ENCODE measurements at places on chromosomes 13 and 19. TPM values are rescaled to one million over a fixed set of nuclear protein-coding genes. Genes with fewer than 3 reads are reported as not detected.

KISS1R gene
- total RNA-seq = not detected

FAM83E gene
- 1.7 TPM for total RNA-seq

MAU2 gene
- total RNA-seq = 36.8 TPM

BIVM gene
- total RNA-seq = 18.7 TPM

ZNF761 gene
- total RNA-seq = 10.3 TPM

CEACAM21 gene
- 2.4 TPM for total RNA-seq

ZNF98 gene
- not detected for total RNA-seq

ZNF888 gene
- 7.9 TPM for total RNA-seq

FSD1 gene
- total RNA-seq = 15.0 TPM

OVOL3 gene
- not detected for total RNA-seq

MVB12A gene
- total RNA-seq = 41.0 TPM

MBD3L2 gene
- total RNA-seq = 0.57 TPM

CGB2 gene
- total RNA-seq = 2.9 TPM

KLK6 gene
- total RNA-seq = 2.7 TPM

KLF1 gene
- total RNA-seq = not detected

ZNF324B gene
- total RNA-seq = 4.9 TPM

CLEC17A gene
- total RNA-seq = 0.09 TPM

CEACAM3 gene
- not detected for total RNA-seq

MISP gene
- total RNA-seq = 0.36 TPM

ZNF577 gene
- total RNA-seq = 7.6 TPM

CPAMD8 gene
- 1.9 TPM for total RNA-seq
